ENCODE measurements at places on chromosomes 13 and 19.
A peak's percentile ranks its signal among the peaks of the same experiment; 100 is the strongest.

- peak; percentile 99 for DNase-seq
Measured at GRCh38 chr19:5961969-5962945, 15.7 kb downstream of the RANBP3 start.

DNA sequence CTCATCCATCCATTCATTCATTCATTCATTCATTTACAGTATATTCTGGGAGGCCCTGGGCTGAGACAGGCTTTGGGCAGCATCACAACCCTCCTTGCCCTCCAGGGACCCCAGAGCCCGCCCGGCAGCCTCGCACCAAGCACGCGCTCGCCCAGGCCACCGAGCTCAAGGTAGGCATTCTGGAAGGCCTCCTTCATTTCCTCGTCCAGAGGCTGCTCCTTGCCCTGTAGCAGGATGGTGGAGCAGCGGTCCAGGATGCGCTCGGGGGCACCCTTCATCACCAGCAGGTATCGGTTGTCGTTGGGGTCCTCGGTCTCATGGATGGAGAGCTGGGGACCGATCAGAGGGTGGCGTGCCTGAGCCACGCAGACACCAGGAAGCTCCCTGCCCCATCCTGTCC is 15.6 kb downstream of the ATP1A3 start:
- no peak for DNase-seq

DNA sequence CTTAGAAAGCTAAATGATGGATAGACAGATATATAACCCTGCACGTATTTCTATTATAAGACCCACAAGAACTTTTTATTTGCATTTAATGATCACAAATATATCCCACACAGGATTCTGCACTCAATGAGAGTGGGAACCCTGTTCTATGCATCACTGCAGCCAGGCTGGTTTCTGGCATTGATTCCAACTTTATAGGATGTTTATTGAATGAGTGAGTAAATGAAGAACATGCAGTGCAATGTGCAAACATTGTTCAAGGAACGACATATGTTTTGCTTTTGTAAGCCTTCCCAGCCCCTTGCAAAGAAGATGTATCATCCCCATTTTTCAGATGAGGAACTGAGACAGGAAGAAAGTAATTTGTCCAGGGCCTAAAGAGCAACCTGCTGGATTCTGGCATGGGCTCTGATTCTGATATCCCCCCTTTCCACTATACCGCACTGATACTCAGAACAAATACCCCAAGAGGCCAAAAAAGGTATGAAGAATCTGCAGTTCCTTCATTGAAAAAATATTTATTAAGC is 246.3 kb downstream of the LACC1 start:
- DNase-seq: no peak

GRCh38 chr19:7063339-7063738 is 4.9 kb upstream of the MBD3L3 start:
- DNase-seq: no peak

DNA sequence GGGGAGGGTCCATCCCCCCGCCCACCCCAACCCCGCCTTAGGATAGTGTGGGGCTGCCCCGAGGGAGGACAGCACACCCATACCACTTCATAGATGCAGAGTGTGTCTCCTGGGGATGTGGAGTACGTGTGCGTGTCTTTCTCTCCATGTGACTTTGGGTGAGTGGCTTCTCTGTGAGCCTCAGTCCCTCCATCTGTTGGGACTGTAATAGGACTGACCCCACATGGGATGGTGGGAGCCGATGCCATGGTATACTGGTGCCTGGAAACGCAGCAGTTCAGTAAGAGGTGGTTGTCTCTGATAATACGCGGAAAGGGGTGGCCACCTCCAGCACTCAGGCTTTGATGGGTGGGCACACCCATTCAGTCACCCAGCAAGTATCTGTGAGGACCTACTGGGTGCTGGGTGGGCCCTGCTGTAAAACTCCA is 816 bp upstream of the PRKD2 start:
- no peak for DNase-seq

GRCh38 chr13:112776971-112777370 is 87.1 kb downstream of the ATP11A start:
- no peak for DNase-seq

GRCh38 chr13:89603187-89603586 is 1744.3 kb upstream of the MIR17HG start:
- DNase-seq: no peak

GRCh38 chr13:111515635-111516034 is 195.2 kb downstream of the TEX29 start:
- no peak for DNase-seq

DNA sequence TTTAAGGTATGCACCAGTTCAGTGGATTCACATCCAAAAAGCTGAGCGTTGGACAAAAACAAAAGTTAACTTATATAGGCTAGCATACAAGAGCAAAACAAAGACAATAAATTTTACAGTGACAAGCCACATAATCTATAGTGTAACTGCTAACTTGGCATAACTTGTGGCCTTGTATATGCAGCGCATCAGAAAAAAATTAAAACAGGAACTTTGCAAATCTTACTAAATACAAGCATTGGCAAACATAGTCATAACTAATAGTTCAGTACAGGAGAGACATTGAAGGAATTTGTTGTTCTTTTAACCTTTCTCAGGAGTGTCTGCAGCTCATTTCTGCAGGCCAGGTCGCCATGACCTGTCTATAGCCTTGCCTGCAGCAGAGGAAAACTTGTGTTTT is 54.6 kb downstream of the OR10H4 start:
- DNase-seq: no peak

DNA sequence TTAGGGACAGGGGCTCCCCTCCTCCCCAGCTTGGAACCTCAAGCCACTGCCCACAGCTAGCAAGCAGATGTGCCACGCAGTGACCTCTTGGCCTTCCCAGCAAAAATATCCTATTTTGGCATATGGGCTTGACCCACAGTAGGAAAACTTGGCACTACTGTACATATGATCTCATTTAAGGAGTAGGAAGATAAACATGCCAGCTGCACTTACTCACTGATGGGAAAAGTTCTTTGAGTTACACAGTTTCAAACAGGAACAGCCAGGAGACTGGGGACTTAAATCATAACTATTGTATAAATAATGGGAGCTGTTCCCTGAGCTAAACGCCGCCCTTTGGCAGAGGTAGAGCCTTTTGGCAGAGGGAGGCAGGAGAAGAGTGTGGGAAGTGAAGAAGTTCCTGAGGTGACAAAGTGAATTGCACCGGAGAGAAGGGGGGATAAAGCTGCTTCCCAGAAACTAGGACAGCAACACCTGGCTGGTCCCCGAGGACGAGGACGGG is 6.1 kb downstream of the SACS start:
- no peak for DNase-seq

DNA sequence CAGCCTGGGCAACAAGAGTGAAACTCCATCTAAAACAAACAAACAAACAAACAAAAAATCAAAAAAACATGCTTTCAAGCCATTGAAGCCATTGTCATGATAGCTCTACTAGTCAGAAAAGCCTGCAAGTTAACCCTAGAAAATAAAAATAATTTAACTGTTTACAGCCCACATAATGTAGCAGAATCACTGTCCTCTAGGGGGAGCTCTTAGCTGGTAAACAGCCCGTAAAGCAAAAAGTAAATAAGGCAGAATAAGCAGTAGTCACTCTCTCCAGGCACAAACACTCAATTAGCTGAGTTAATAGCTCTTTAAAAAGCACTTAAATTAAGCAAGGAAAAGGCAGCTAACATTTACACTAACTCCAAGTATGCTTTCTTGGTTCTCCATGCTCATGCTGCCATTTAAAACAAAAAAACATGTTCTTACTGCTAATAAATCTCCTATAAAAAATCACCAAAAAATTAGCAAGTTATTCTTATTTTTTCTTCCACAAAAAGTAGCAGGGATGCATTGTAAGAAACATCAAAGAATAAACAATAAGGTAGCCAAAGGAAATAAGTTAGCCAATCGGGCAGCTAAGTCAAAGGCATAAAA is 11.3 kb downstream of the LILRB4 start:
- DNase-seq: peak; percentile 55

DNA sequence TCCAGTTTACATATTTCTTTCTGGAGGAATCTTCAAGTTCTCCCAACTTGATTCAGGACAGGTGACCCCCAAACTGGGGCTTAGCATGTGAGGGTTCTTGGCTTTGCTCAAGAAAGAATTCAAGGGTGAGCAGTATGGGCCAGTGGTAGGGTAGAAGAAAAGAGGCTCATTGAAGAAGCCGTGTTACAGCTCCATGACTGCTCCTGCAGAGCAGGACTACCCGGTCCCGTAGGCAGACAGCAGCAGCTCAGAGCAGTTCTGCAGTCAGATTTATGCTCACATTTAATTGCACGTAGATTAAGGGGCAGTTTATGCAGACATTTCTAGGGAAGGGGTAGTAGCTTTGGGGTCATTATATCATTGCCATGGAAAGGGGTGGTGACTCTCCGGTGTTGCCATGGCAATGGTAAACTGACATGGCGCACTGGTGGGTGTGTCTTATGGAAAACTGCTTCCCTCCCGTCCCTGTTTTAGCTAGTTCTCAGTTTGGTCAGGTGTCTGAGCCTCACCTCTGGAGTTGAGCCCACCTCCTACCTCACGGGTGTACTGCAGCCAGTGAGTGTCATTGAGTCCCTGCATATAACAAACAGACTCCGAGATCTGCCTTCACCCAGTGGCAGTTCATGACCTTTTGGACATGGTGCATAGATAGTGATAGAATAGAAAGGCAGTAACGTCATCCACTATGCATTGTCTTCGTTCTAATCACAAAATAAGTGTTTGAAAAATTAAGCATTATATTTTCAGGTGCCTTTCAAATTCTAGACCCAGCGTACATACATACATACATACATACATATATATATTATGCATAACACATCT is 16.0 kb upstream of the ZNF792 start:
- DNase-seq: no peak

DNA sequence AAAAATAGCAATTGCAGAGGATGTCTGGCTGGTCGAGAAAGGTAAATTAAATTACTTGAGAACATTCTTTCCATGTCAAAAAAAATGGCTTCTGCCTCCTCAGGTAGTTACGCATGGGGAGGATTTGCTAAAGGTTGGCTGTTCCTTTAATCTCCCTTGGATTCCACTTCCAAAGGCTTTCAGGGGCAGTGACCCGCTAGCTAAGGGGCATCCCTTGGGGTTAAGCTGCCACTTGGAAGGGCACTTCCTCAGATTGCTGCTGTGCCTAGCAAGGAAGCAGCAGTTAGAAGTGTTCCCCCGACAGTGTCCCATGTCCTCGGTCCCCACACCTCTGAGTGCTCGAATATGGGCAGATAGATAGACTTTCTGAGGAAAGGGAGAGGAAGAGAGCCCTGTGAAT is 108.5 kb downstream of the RGCC start:
- DNase-seq: no peak

GRCh38 chr19:2769218-2769617 is 13.9 kb downstream of the SGTA start:
- no peak for DNase-seq

DNA sequence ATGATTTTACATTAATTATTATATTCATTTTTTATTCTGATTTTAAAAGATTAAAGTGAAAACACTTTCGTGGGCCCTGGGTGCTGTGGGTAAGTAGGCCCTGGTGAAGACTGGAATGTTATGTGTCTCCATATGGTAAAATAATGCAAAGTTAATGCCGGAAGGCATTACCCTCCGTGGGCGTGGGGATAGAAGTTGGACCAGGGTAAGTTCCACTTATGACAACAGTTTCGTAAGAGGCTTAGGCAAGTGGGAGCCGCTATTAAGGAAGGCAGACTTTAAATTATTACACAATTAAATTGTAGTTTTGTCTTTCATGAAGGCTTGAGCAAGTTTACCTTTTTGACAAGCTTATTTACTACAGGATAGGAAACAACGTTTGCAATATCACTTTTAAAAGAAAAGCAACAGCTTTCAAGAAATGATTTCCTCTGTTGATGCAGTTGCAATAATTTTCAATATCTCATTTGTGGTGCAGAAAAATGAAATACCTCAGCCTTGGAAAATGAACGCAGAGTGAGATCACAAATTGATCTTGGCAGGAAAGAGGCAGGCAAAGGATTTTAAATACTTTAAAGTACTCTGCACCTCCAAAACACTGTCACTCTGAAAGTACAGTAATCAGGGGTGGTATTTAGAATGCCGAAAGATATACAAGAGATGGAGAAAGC is 310.6 kb downstream of the DCT start:
- DNase-seq: no peak

DNA sequence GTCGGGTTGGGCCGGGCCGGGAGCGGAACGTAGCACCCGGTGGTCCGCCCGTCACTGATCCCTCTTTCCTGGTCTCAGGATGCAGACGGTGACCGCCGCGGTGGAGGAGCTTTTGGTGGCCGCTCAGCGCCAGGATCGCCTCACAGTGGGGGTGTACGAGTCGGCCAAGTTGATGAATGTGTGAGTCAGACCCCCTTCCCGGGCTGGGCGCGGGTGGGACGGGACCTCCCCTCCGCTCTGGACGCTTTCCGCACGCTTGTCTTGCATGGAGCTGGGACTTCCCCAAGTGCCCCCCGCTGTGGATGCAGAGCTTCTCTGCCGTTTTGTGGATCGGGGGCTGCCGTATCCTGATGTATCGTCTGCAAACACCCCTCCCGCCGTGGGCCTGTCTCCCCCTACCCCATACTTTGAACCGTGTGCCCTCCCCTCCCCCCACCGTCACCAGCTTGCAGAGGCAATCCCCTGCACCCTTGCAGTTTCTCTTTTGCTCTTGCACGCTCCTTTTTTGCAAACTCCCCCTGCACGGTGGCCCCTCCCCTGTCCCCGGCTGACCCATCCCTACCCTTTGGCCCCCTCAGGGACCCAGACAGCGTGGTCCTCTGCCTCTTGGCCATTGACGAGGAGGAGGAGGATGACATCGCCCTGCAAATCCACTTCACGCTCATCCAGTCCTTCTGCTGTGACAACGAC is 669 bp downstream of the GADD45B start:
- DNase-seq: no peak

DNA sequence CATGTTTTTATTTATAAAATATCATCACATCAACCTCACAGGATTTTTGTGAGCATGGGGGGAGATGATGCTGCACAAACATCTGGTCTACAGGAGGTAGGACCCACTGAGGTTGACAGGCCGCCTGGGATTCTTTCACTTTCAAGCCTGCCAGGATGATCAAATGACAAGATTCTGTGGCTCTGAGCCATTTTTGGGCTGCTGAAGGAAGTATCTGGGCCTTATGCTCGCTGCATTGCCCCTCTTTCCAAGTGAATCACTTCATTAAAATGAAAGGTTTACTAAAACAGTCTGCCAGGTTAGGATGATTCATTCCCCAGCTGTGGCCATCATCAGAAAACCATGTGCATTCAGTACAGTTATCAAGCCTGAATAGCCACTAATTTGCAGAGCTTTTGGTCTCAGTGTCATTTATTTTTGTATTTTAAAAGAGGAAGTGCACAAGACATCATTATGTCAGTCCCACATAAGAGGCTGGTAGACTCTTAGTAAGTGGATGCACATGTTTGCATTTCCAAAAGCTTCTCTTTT is 34.4 kb downstream of the STARD13 start:
- DNase-seq: peak; percentile 3

- DNase-seq: no peak
Measured at GRCh38 chr13:107716241-107716640, 499.1 kb downstream of the LIG4 start.
